T follicular helper cell (primary cell): ENCODE measurements at places on chromosomes 6 and 20.

GRCh38 chr20:24648481-24648880 is 179.1 kb downstream of the SYNDIG1 start:
- no peak for DNase-seq

GRCh38 chr6:15183979-15184378 is 61.9 kb upstream of the JARID2 start:
- DNase-seq, result no peak

DNA sequence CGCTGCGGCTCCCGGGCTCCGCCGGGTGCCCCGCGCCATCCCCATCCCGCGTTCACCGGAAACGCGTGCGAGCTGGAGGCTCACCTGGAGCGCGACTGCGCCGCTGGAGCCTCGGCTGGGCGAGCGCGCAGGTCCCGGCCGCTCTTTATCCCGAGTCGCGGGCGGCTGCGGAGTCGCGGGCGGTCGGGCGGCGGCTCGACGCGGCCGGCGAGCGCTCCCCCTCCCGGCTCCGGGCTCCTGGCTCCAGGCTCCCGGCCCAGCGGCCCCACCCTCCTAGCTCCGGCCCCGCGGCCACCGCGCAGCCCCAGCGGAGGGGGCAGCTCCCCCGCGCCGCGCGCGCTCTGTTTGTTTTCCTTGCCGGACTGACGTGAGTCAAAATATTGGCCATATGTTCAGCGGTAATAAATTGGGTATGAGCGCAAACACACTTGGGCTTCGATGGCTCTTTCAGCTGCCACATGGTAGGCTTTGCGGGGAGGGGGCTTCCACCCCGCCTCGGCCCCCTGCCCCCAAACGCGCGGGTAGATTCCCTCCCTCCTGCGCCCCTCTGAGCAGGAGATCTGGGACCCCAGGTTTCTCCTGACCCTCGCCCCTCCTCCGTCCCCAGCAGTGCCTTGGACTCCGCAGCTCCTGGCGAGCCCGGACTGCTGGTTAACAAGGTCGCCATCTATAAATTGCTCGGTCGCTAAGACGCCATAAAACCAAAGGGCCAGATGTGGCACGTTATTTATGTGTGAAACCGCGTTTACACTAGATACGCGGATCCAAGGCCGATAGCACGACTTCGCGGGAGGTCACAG is 8.8 kb upstream of the NKX2-2 start:
- DNase-seq, result no peak

DNA sequence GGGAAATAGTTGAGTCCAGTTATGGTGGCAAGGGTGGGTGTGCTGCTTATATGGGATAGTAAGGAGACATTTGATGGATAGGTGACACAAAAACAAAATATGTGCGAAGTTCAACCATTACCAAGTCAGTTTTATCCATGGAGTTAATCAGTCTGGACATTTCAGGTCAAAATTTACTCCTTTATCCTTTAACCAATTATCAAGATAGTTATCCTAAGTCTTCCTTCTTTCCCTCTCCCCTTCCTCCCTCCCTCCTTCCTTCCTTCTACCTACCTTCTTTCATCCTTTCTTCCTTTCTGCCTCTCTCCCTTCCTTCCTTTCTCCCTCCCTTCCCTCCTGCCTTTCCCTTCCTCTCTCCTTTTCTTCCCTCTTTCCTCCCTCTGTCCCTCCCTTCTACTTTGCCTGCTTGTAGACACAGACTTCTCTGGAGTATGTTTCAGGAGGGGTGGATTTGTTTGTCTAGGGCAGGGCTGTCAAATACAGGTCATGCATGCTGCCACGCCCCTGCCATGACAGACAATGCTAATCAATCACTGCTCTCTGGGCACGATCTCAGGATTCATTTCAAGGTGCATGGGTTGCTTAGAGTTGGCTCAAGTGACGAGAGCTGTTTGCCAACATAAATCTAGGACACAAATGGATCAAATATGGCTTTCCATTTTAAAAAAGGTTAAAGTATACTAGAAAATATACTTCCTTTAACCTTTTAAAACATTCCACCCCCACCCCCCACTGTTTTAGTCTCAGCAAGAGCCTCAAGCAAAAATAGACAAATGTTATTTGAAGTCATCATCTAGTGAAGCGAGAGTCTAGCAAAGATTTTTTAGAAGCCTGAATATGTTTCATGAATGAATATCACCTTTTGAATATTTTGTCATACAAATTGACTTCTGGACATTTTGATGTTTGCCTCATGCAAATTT is 281.6 kb upstream of the CITED2 start:
- no peak for DNase-seq

DNA sequence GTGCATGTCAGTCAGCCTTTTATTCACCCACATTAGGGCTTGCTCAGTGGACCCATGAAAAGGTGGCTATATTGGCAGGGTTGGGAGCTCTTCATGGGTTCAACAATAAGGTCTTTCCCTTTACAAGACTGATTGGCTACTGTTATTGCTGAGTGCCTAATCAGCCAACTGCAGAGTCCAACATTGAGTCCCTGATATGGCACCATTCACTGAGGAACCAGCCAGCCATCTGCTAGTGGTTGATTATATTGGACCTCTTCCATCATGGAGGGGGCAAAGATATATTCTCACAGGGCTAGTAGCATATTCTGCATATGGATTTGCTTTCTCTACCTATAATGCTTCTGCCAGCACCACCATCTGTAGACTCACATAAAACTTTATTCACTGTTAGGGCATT is 69.9 kb downstream of the CDKAL1 start:
- DNase-seq, result no peak

DNA sequence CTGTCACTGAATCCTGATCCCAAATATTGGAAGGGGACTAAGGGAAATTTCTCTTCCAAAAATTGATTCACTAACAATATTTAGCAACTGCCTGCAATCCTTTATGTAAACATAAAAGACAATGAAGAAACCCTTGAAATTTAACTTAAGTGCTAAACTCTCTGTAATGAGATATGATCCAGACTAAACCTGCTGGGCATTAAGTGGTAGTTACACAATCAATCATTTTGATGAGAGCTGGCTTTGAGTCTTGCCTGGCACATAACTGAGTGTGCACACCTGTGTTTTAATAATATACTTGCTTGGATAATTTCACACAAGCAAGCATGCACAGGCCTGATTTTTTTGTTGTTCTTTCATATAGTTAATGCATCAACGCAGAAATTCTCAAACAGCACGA is 9.8 kb upstream of the ZFP64 start:
- no peak for DNase-seq
